ENCODE measurements at places on chromosomes 2 and 18.

DNA sequence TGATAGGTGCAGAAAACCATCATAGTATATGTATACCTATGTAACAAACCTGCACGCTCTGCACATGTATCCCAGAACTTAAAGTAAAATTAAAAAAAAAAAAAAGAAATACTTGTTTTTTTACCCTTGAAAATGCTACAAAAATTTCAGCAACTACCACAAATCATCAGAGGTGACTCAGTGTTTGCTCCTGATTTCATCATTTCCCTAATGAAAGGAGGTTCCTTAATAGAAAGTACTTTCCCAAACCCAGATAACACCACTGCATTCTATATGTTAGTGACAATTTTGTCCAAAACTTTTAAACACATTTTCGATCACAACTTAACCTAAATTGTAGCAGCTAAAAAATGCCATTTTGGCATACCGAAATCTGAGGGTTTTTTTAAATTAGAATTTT is 163.3 kb downstream of the SLC39A10 start:
- no peak for DNase-seq

- DNase-seq = no peak
Observed at GRCh38 chr2:43215673-43216255, 10.6 kb downstream of the ZFP36L2 start.

GRCh38 chr2:26654061-26654340 is 12.8 kb upstream of the CIB4 start:
- DNase-seq = no peak

- no peak for DNase-seq
Observed at GRCh38 chr2:103991591-103991990, 862.3 kb upstream of the POU3F3 start.

DNA sequence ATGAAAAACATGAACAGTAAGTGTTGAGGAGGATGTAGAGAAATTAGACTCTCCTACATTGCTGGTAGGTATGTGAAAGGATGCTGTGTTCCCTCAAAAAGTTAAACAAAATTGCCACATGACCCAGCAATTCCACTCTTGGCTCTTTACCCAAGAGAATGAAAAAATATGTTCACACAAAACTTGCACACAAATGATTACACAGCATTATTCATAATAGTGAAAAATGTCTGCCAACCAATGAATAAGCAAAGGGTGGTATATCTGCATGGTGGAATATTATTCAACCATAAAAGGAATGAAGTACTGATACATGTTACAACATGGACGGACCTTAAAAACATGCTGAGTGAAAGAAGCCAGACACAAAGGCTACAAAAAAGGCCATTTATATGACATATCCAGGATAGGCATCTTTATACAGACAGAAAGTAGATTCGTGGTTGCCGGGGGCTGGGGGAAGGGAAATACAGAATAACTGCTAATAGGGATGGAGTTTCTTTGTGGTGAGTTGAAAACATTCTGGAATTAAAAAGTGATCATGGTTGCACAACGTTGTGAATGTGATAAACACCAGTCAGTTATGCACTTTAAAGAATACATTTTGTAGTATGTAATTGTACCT is 85.4 kb upstream of the MYO3B start:
- DNase-seq = no peak

- no peak for DNase-seq
Observed at GRCh38 chr18:23530195-23530594, 26.9 kb downstream of the RMC1 start.

GRCh38 chr2:22958308-22958707 is 426.7 kb upstream of the KLHL29 start:
- no peak for DNase-seq

DNA sequence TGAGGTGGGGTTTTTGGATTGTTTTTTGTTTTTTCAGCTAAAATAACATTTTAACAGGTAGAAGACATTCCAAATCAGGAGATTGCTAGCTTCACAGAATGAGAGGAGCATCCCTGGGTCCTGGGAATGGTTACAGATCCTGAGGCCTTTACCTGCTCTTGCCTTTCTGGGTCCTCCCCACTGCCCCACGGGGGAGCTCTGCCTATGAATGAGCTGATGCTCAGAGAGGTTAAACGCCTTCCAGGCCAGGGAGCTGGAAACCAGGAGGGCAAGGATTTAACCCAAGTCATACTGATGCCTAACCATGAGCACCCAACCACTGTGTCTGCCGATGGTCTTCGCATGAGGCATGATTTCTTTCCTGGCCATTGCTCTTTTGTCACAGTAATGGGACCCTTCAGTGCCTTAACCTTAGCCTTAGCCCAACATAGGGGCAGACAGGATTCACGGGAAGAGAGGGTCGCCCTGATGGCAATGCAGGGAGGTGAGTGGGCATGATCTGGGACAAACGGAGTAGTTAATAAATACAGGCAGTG is 16.1 kb downstream of the MOCOS start:
- DNase-seq = no peak

- DNase-seq = no peak
Observed at GRCh38 chr18:75230163-75231052, 19.8 kb downstream of the TSHZ1 start.

GRCh38 chr2:149313512-149313972 is 16.8 kb upstream of the LYPD6 start:
- no peak for DNase-seq

- no peak for DNase-seq
Observed at GRCh38 chr2:8535821-8536685, 145.8 kb upstream of the ID2 start.

- DNase-seq = no peak
Observed at GRCh38 chr2:144431998-144432397, 87.9 kb downstream of the ZEB2 start.

GRCh38 chr2:109128616-109129355 is at the start of gene SH3RF3:
TSS of gene SH3RF3 (plus strand) at chr2:109129205.
- DNase-seq = no peak

- DNase-seq = no peak
Observed at GRCh38 chr2:27316655-27317412, 6.1 kb downstream of the MPV17 start.

DNA sequence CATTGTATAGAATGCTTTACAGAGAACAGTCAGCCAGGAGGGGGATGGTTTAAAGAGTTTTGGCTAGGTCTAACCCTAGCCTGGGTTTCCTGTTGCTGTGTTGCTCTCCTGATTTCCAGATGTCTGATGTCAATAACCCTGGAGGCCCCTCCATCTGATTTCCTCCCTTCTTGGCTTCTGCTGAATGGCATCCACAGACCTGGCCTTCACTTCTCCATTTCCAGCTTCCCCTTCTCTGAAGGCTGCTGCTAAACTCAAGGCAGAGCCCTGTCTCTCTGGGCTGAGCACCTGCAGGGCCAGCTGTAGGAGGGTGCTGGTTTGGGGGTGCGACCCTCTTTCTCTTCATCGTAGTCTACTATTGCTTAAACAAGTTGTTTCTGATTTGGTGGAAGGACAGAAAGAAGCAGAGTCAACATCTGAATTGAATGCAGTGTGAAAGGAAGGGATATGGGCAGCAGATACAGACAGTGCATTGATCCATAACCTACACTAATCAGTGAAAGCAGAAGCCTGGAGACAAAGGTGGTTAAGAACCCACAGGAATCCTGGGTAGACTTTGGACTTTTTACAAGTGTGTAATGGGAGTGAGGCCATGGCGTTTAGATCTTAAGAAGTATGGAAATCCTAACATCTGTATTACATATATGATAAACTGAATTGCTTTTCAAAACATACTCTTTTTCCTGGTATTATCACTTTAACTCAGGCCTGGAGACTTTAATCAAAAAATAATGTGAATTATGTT is 153.6 kb downstream of the HRH4 start:
- no peak for DNase-seq

DNA sequence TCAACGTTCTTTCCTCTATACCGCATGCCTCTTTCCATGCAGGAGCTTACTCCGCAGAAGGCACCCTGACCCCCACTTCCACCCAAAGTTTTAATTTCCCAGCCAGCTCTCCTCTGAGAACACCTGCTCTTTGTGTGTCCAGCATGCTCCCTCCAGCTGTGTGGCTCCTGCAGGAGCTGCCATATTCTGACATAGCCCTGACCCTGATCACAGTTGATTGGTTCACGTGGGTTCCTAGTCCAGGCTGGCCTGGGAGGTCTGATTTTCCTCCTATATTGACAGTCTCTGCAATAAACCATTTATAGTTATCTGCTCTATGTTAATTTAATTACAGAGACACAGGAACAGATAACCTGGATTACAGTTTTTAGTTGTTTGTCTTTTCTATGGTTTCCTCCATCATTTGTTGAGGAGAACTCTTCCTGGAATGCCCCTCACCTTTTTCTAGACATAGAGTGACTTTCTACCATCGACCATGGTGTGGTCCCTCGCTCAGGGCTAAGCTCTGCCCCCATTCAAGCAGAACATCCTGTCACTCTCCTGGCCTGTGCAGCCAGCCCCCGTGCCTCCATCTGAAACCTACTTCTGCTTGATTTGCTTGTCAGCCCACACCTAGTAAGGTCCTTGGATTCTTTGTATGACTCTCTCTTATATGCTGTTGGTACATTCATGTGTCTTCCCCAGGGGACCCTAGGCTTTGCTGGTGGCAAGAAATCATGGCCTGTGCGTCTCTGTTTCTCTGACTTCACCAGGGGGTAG is 231.5 kb downstream of the LPIN1 start:
- DNase-seq = no peak

DNA sequence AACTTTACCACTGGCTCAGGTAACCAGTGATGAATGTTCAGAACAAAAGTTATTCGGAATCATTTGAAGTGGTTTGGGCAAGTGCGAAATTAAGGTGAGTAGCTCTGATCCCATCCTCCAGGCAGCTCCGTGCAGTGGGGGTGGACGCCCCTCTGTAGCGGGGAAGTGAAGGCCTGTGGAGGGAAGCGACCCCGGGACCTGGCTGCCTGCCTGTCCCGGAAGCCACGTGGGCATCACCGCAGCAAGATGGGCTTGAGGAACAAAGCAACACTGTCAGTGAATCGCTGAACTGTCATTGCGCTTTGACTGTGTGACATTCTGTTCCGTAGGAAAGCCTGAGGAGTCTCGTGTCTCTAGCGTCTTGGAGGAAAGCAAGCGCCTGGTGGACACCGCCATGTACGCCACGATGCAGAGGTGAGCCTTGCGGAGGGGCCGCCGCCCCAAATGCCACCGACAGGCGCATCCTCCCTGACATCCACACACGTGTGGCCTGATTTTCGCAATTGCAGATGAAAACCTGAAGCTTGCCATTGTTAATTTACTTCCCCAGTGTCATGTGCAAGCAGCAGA is 9.5 kb downstream of the TPO start:
- DNase-seq = no peak

DNA sequence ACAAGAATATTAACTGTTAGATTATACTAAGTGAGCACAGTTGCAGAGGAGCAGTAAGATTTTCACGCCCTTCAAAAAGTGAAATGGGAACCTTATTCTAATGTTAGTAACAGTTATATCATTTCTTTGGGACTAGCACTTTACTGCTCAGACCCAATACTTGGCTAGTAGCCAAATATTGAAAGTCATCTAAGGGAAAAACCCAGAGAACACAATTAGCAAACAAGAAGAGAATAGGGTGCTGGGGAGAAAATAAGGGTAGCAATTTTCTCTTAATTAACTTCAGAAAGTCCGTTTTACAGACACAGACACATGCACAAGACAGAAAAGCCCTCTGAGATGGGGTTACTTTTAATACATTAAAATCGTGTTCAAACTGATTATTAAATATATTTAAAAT is 71.8 kb downstream of the ID2 start:
- no peak for DNase-seq

GRCh38 chr2:44981714-44982108 is 27.5 kb downstream of the SIX2 start:
- DNase-seq = peak; percentile 50

- DNase-seq = no peak
Observed at GRCh38 chr2:128602038-128602698, 283.5 kb upstream of the HS6ST1 start.

- DNase-seq = no peak
Observed at GRCh38 chr18:5879479-5879882, 15.8 kb downstream of the TMEM200C start.

DNA sequence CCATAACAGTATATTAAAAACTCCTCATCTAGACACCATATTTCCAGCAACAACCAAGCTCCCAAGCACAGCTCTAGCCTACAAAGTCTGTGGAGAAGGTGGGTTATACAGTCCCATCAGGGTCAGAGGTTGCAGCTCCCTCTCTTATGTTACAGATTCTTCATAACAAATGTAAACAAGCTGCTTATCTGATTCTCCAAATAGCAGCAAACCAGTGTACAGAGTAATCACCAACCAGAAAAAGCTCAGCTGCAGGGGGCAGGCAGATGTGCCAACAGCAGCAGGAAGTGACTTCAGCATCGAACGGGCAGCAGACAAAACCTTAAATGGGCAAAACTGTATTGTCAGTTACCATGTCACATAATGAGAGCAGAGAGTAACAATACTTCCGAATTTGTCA is 52.9 kb upstream of the NABP1 start:
- DNase-seq = peak; percentile 7

GRCh38 chr2:109726379-109727270 is 67.5 kb upstream of the RGPD5 start:
- no peak for DNase-seq

DNA sequence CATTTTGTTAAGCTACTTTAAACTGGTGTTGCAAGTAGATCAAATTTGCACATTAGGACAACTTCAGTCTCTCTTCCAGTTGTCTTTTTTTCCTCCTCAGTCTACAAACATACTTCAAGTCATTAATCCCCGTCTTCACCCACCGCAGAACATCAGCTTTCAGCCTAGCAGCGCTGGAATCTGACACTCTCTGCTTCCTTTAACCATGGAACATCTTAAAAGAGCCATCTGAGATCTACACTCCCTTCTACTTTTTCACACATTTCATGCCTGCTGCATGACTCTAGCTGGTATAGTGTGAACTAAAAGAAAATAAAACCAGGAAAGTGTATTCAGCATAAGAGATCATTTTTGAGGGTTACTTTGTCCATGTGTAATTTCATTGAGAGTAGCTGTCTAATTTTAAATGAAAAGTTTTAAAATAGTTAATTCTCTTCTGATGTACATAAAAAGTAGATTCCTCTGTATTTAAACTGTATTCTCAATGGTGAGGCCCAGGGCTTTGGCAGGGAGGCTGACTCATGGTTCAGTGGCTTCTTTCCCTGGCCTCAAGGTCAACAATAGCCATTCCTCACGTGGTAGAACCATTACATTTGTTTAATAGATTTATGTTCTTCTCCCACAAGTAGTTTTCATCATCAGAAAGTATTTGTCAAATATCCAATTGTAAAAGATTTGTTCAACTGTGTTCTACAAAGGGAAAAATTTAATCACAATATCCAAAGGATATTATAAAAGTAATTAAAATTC is 16.5 kb downstream of the SGPP2 start:
- DNase-seq = no peak

GRCh38 chr2:28082131-28082530 is 191.6 kb downstream of the BABAM2 start:
- DNase-seq = no peak
